NCI-H2029 treated with DMSO at 0.1 percent for 48 hours (cell line): ENCODE measurements at places on chromosomes 1 and 21.

- no peak for DNase-seq
Measured at GRCh38 chr21:31173881-31174555, 135.7 kb upstream of the KRTAP19-8 start.

DNA sequence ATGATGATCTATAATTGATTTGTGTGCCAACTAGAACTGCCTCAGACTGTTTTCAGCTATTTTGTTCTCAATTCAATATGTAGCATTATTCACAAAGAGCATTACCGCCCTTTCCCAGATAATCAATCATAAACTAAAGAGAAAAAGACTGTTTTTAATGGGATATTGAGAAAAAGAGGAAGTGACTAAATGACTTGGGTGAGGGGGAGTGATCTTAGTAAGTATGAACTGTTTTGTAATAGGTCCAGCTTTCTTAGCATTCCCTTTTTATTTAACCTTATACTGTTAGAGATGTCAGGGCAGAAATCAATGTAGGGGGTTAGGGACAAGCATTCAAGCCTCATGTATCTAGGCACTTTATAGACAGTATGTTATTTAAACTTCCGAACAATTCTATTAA is 157.8 kb upstream of the DPYD start:
- DNase-seq: no peak

DNA sequence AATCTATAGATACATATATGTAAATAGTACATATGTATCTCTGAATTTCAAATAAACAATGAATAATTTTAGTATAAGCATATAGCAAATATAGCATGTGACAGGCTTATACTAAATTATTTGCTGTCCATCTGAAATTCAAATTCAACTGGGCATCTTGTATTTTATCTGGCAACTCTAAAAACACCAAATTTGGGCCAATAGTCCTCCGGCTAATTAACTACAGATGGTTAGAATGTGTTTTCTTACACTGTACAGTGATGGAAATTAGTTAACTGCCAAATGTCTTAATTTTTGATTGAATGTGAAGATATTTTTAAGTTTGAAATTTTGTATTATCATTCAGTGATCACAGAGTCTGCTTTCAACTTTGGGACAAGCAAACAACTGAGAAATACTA is 30.7 kb downstream of the KCNJ15 start:
- no peak for DNase-seq

GRCh38 chr21:31618696-31619430 is 40.6 kb upstream of the SOD1 start:
- DNase-seq: no peak

GRCh38 chr1:54461731-54462596 is 55.8 kb upstream of the SSBP3 start:
- DNase-seq: no peak

- no peak for DNase-seq
Measured at GRCh38 chr1:161054232-161054631, 8.5 kb upstream of the USF1 start.

DNA sequence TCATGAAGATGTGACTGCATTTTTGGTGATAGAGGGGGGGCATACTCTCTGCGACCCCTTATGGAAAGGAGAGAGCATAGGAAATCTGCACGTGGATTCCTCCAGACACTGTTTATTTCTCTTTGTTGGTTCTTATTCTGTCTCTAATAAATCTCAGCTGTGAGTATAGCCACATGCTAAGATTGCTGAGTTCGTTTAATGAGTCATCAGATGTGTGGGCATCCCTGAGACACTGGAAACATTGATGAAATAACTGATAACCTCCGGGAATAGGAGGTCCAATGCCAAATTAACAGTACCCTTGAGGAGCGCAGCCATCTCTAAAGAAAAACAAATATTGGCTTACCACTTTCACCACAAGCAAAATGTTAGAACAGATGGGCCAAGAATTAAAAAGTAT is 880.2 kb upstream of the NEGR1 start:
- no peak for DNase-seq

- DNase-seq: no peak
Measured at GRCh38 chr21:43021756-43022600, 47.6 kb downstream of the PKNOX1 start.

GRCh38 chr1:179234863-179235262 is 5.4 kb upstream of the ABL2 start:
- no peak for DNase-seq

- DNase-seq: no peak
Measured at GRCh38 chr1:58443986-58444868, 102.3 kb downstream of the OMA1 start.

DNA sequence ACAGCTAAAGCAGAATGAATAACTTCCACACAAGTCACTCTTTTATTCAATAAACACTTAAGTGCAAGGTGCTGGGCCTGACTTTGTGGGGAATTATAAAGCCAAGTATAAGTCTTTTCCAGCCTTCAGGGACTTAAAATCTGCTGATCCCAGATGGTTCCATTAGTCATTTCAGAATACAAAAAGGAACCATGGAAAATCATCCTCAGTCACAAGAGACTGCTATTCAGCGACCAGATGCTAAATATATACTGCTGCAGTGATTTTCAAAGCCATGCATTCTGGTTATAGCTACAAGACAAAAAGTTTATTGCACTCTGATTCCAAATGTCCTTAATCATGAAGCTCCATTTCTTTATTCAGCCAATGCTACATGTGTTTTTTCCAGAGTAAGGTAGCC is 25.7 kb downstream of the GLMN start:
- DNase-seq: no peak
